Activated CD8-positive, alpha-beta memory T cell treated with anti-CD3 and anti-CD28 coated beads for 4 hours (primary cell): ENCODE measurements at places on chromosomes 2 and 18.

GRCh38 chr2:33278245-33278943 is 198.1 kb upstream of the RASGRP3 start:
- no peak for DNase-seq

- no peak for DNase-seq
Measured at GRCh38 chr2:105674401-105674800, 70.3 kb upstream of the NCK2 start.

DNA sequence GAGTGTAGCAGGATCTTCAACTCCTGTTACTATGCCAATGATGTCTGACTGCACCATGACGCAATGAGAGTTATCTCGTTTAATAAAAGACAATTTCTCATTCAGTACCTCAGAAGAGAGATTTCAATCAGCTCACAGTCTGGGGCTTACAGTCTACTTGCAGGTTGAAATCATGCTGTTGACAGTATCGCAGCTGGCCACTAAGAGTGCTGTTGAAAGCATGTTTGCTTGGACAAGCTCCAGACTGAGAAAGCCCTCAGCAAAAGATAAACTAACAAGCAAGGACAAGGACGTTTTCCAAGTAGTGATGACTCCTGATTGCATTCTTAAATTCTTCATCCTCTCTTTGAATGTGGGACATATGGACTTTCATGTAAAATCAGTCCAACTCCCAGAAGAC is 145.2 kb upstream of the SYT4 start:
- no peak for DNase-seq

GRCh38 chr2:183224948-183225347 is 100.7 kb downstream of the NUP35 start:
- DNase-seq, result no peak

DNA sequence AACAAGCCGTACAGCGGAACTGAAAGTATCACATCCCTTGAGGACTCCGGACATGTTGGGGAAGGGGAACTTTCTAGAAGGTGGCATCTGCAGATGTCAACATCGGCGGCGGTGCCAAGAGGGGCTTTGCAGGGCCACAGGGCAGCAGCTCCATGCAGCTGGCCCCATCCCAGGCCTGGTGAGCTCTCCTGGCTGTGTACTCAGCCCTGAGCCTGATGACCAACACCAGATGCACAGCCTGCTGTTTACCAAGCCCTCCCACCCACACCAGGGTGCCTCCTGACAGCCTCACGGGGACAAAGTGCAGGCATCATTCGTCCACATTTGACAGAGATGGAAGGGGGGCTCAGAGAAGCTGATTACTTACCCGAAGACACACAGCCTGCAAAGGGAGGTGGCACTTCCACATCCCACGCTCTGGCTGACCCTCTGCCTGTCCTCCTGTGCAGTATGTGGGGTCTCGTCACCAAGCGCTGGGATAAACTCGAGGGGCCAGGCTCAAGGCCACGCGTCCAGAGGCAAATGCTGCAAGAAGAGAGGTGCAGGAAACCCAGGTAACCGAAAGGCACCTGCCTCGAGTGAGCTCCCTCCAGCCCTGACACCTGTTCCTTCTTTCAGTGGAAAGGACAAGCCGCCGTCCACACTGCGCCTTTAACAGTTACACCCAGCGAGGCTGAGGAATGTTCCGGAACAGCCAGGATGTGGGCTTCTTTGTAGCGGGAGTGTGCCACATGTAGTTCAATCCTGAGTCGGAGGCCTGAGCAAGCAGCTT is 69.0 kb upstream of the ASAP2 start:
- DNase-seq, result no peak

- no peak for DNase-seq
Measured at GRCh38 chr2:237791977-237792727, 6.4 kb upstream of the RBM44 start.

- no peak for DNase-seq
Measured at GRCh38 chr2:119712571-119712970, 33.6 kb downstream of the TMEM177 start.

DNA sequence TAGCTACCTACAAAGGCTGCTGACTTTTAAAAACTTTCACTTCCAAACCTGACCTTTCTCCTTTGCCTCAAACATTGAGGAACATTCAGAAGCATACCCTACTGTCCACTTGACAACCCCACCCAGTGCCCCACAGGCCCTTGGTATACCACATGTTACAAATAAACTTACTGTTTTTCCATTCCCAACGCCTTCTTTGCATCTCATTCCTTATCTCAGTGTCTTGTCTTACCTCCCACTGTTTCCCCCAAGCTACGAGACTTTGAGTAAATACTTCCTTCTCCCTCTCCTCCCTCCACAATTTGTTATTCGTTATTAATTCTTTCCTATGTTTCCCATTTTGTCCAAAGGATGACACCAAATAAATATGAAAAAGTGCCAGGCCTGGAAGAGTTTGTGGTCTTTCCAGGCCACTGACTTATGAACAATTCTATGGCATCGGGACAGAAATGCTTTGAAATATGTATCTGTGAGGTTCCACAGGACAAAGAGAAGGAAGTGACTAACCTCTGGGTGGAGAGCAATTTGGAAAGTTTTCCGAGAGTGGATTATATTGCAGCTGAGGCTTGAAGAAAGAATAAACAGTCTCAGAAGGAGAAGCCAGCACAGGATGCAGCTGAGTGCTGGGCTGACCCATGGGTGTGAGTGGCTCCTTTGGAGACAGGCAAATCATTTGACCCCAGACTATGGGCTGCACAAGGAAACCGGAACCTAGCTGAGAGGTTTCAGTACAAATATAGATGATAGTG is 409.0 kb downstream of the LPIN1 start:
- DNase-seq, result no peak

DNA sequence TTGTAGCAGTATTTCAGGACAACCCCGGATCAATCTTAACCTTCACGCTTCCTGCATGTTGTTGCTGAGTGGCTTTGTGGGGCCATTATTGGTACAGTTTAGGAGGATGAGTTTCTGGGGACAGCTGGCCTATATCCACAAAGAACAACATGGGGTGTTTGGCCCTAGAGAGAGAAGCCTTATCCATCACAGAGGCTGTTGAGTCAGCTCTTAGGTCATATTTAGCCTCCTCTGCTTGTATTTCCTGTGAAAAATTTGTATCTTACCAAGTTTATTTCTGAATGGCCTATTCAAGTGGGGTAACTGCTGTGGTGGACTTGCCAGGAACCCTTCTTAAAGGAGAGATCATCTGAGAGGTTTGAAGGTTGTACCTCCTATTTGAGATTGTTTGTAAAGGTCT is 77.6 kb downstream of the MAP4K4 start:
- DNase-seq, result no peak

GRCh38 chr2:50763776-50764175 is 268.2 kb downstream of the NRXN1 start:
- no peak for DNase-seq
